CD4-positive, CD25-positive, alpha-beta regulatory T cell (primary cell): ENCODE measurements at places on chromosomes 2 and 18. TPM values are rescaled to one million over a fixed set of nuclear protein-coding genes. Genes with fewer than 3 reads are reported as not detected.

Gene BUB1
- 11.7 TPM for total RNA-seq

Gene SKA1
- total RNA-seq: 2.2 TPM

Gene CLHC1
- 10.6 TPM for total RNA-seq

Gene IL1F10
- total RNA-seq: not detected

Gene ZNF385B
- not detected for total RNA-seq

Gene MTLN
- 22.9 TPM for total RNA-seq

Gene DNAH7
- total RNA-seq: not detected

Gene SERPINB4
- total RNA-seq: not detected

Gene EFHD1
- total RNA-seq: 1.3 TPM

Gene IMPACT
- total RNA-seq: 12.2 TPM

DNA sequence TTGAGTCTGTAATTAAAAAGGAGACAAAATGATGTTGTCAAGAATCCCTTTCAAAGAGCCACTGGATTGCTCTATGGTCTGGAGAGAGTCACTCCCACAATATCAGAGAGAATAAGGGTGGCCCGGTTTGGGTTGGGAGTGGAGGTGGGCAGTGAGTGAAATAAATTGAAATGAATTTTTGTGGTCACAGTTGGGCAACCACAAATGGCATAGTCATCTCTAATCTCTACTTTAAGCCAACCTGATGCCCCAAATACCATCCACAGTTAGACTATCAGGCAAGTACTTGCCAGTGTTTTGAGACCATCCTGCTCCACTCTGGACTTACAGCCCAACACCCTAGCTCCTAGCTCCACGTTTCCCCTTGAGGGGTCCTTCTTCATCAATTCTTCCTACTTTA is 559.7 kb downstream of the BCL11A start:
- no peak for DNase-seq

DNA sequence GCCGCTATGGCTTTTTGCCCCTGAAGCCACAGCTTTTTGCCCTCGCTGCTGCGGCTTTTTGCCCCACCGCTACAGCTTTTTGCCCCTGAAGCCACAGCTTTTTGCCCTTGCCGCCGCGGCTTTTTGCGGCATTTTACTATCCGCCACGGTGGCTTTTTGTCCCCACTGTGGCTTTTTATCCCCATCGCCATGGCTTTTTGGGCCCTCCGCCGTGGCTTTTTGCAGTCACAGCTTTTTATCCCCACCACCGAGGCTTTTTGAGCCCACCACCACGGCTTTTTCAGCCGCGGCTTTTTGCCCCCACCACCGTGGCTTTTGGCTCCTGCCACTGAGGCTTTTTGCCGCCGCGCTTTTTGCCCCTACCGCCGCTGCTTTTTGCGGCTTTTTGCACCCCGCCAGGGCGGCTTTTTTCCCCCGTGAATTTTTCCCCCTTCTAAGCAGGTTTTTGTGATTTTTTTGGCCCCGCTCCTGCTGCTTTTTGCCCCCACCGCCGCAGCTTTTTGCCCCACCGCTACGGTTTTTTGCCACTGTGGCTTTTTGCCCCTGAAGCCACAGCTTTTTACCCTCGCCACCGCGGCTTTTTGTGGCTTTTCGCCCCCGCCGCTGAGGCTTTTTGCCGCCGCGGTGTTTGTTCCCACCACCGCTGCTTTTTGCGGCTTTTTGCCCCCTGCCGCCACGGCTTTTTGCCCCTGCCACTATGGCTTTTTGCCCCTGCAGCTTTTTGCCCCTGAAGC is 2797.2 kb upstream of the TEKT4 start:
- no peak for DNase-seq

DNA sequence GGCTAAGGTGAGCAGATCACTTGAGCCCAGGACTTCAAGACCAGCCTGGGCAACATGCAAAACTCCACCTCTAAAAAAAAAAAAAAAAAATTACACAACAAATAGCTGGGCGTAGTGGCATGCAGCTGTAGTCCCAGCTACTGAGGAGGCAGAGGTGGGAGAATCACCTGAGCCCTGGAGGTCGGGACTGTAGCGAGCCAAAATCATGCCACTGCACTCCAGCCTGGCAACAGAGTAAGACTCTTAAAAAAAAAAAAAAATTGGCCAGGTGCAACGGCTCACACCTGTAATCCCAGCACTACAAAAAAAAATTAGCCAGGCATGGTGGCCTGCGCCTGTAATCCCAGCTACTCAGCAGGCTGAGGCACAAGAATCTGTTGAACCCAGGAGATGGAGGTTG is 7.3 kb downstream of the STARD7 start:
- no peak for DNase-seq

DNA sequence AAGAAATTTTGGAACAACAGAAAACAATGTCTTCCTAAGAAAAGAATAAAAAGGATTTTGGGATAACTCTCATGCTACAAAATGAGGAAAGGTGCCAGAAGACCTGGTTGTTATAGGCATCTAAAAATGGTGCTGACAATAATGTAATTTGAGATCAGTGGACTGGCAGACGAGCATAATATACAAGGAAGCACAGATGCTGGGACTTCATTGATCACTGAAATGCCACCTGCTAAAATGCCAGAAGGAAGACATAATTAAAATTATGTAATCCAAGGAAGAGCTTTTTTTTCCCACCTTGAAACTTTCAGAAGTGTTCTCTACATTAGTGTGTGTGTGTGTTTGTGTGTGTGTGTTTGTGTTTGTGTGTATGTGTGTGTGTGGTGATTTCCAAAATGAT is 535.9 kb downstream of the XIRP2 start:
- DNase-seq: no peak

GRCh38 chr2:12096051-12096787 is 349.8 kb downstream of the LPIN1 start:
- no peak for DNase-seq

GRCh38 chr2:10333247-10333613 is 30.5 kb downstream of the HPCAL1 start:
- DNase-seq: no peak

DNA sequence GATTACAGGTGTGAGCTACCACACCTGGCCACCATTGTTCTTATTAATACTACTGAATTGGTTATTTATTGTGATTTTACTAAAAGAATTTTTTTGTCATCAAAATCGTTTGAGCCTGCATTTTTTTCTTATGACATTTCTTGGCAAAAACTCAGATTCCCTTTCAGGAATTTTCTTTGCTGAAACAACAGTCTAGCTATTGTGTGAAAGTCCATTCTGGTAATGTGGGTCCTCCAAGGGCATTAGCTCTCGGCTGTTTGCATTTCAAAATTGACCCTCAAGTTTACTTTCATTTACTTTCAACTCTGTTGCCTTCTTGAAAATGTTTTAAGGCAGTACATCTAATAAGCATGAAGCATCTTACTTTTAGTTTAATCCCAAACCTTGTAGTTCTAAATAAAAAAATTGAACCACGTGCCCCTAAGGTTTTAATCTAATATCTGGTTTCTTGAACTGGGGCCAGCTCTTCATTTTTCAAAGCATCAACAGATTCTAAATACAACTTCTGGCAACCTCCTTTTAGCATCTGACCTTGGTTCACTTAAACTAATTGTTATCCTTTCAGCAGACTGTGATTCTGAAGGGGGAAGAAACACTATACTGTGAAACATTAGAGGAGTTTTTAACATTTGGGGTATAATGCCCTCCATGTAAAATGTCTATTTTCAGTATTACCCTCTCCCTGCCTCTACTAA is 325.2 kb upstream of the RAB12 start:
- DNase-seq: no peak

DNA sequence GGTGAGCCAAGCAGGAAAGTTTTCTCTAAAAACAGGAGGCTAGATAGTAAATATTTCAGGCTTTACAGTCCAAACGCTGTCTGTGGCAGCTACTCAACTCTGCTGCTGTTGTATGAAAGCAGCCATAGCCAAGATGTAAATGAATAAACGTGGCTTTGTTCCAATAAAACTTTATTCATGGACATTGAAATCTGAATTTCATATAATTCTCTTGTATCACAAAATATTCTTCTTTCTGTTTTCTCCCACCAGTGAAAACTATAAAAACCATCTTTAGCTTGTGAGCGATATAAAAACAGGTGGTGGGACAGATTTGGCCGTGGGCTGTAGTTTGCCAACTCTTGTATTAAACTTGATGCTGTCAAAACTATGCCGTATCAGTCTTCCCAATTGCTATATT is 333.0 kb downstream of the PTPRM start:
- no peak for DNase-seq

- DNase-seq: no peak
Observed at GRCh38 chr2:212027681-212028628, 510.6 kb downstream of the ERBB4 start.

GRCh38 chr2:203797276-203797675 is 70.3 kb upstream of the CTLA4 start:
- DNase-seq: no peak

DNA sequence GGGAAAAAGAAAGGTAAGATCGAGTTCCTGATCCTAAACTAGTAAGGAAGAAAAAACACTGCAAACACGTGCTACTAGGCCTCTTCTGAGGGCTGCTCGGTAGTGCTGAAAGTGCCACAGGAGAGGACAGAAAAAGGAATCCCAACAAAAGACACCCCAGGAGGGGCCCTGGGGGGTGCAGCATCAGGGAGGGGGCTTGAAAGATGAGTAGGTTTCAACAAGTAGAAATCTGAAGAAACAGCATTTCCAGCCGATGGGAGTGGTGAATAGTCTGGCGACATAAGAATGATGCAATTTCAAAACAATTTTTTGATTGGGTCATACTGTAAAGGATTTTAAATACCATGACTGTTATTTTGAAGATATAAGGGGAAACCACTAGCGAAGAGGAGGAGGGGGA is 98.6 kb downstream of the NOL10 start:
- DNase-seq: no peak

DNA sequence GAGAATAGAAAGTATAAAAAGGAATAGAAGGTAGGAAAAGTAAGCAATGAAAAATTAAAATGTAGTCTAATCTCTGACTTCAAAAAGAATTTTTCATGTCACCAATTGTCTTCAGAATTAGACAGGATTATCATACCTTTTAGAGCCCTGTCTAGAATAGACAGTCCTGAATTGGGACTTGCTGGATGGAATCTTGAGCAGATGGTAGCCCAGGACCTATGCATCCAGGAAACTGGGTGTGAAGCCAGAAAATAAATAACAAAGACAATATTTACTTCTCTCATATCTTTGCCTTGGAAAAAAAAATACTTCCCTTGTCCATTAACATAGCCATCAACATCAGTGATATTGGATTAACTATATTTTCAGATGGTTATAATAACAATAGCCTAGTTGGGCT is 97.8 kb upstream of the UNC80 start:
- DNase-seq: no peak

- no peak for DNase-seq
Observed at GRCh38 chr18:67183398-67183797, 333.1 kb downstream of the DSEL start.

DNA sequence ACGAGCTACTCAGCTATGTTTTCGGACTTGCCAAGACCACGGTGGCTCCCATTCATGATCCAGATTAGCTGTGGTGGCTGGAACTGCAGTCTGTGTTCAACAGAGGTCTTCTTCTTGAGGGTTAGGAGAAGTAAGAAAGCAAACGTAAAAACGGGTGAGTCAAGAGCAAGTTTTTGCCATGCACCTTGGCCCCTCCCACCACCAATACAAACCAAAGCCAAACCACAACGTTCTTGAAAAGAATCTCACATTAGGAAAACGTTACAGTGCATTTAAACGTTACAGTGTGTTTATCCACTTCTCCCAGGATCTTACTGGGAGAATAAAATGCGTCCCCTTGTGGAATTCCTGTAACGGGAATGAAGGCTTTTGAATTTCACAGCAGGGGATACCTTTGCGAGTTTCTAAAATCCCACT is 725 bp downstream of the FBXO48 start:
- peak; percentile 80 for DNase-seq

GRCh38 chr2:219496825-219497494 is 1.7 kb upstream of the GMPPA start:
- DNase-seq: peak; percentile 17

DNA sequence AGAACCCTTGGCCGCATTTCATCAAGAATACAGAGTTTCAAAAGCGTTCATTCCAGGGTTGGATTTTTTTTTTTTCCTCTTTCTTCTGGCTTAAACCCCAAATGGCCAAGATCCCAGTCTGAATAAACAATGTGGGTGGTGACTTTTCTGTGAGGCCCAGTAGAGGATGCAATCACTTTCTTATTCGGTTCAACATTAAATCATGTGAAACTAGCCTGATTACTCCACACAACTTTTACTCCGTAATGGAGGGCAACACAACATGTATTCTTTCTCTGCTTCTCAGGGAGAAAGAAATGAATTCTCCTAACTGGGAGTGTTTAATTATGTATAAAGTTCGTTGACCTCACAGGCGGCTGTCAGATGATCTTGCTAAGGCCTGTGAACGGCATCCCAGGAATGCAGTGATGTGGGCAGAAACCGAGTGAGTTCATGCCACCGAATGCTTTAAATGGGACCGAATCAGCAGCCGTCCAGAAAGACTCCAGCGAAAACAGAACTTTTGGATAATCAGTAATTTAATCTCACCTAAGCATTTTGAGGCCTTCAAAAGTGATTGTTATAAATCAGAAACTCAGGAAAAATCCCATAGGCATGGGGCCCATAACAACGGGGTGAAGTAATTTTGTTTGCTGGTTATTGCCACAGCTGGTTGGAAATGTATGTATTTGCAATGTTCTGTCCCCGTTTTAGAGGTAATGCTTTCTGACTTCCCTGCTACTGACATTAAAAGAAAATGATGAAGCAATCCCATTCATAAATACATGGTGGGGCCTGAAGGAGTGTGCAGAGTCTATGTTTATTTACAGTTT is 81.5 kb downstream of the BCL2 start:
- no peak for DNase-seq

DNA sequence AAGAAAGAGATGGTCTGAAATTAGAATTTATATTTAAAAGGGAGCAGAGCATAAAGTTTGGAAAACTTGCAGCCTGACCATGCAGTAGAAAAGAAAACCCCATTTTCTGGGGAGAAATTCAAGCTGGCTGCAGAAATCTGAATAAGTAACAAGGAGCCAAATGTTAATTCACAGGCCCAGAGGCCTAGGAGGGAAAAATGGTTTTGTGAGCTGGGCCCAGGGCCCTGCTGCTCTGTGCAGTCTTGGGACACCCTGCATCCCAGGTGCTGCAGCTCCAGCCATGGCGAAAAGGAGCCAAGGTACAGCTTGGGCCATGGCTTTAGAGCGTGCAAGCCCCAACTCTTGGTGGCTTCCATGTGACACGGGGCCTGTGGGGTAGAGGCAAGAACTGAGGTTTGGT is 41.3 kb downstream of the CFAP36 start:
- no peak for DNase-seq
